HepG2 (cell line): ENCODE measurements at places on chromosomes 3 and 15. TPM values are rescaled to one million over a fixed set of nuclear protein-coding genes. Genes with fewer than 3 reads are reported as not detected.

Gene CACNA2D3
- not detected in 2 replicates for total RNA-seq

Gene LRRN1
- total RNA-seq, result not detected in 2 replicates

Gene ASB14
- total RNA-seq, result not detected in 2 replicates

DNA sequence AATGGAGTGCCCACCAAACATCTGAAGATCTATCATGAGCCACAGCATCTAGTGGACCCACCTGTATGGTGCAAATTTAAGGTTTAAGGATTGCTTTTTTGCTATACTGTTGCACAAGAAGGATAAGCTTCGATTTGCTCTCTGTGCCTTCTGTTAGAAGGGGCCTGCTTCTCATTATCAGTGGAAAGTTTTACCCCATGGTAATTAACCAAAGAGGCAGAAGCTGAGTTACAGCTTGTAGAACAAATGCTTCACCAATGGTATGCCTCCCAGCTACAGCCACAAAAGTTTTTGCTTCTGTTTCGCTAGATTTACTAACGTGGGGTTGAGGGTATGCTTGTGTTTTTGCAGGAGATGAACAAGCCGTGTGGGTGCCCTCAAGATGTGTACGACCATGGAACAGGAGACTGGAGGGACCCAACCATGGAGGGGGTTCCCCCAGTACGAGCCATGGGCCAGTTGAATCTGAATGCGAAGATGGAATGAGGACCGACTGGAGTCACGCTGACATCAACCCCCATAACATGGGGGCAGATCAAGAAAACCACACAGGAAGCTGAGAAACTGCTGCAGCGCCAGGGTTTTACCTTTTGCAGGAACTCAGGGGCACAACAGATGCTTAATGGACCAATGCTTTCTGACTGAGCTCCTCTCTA is 43.5 kb downstream of the ACAD9 start:
- DNase-seq, result no peak

Gene ANKUB1
- total RNA-seq, result not detected in 2 replicates

DNA sequence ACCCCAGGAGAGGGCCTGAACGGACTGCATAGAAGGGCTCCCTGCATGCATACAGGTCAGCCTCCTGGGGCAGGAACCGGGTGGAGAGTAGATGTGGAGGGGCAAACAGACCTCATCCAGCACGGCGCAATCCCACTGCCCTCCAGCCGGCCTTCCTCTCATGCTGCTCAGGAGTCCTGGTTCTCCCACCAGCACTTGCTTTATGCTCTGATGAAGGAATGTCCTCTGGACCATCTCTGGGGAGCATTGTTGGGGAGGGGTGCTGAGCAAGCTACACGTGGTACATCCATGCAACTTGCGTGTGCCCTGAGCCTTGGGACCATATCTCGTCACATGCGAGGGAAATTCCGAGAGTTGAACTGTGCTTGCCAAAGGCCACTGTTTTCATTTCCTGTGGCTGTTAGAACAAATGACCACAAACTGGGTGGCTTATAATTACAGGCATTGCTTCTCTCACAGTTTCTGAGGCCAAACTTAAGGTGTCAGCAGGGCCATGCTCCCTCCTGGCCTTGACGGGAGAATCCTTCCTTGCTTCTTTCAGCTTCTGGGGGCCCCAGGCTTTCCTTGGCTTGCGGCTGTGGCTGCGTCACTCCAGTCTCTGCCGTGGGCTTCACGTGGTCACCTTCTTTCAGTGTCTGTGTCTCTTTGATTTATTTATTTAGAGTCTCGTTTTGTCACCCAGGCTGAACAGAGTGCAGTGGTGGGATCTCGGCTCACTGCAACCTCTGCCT is 12.2 kb downstream of the SELENOS start:
- no peak for DNase-seq

- peak; percentile 80 for DNase-seq
Measured at GRCh38 chr15:34588046-34588674, 4.7 kb upstream of the GOLGA8B start.

GRCh38 chr3:122760453-122761271 is 33.0 kb downstream of the HSPBAP1 start:
- DNase-seq, result no peak

- DNase-seq, result no peak
Measured at GRCh38 chr3:186290796-186291195, 71.2 kb downstream of the DGKG start.

DNA sequence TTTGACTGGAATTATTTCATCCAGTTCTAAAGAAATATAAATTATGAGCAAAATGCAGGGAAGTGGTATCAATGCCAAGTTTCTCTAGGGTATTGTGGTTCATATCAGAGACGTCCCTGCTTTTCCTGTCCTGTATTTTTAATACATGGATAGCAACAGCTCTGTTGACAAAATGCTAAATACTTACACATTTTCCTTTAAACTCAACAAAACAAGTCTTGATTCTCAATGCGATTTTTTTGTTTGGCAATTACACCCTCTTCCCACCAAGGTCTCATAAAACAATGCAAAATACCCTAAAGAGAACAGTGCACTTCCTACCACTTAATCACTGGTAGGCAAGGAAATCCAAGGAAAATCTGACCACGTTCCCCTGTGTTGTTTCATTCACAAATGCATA is 120.0 kb downstream of the DUT start:
- no peak for DNase-seq

- DNase-seq, result no peak
Measured at GRCh38 chr3:58575971-58576652, 1.1 kb downstream of the FAM107A start.

GRCh38 chr3:168073842-168074605 is 21.7 kb downstream of the GOLIM4 start:
- no peak for DNase-seq

DNA sequence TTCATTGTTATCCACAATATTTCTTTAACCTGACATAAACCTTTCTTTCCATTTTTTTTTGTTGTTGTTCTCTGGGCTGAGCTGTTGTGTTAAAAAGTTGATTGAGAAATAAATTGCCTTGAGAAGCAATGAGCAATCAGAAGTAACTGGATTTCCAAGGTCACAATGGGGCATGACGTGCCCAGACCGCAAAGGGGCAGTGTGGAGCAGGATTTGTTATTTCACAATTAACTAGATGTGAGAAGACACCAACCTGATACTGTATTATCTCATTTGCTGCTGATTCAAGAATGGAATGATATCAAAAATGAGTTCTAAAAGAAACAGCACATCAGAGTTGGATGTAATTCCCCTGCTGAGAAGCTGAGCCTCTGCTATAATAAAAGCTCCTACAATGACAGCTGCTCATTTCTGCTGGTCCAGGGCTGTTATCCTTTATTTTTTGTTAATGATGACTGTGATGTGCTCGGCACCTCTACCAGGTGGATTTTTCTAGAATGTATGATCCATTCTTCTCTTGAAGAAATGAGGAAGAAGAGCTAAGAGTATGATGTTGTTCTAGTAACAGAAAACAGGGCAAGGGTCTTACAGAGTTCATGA is 28.1 kb downstream of the CPNE4 start:
- peak; percentile 25 for DNase-seq

GRCh38 chr3:134030379-134031347 is 938 bp upstream of the SLCO2A1 start:
- DNase-seq, result peak; percentile 63

Gene SLC6A11
- total RNA-seq, result 16.4 and 34.5 TPM in 2 replicates

Gene LRRC3B
- not detected in 2 replicates for total RNA-seq

DNA sequence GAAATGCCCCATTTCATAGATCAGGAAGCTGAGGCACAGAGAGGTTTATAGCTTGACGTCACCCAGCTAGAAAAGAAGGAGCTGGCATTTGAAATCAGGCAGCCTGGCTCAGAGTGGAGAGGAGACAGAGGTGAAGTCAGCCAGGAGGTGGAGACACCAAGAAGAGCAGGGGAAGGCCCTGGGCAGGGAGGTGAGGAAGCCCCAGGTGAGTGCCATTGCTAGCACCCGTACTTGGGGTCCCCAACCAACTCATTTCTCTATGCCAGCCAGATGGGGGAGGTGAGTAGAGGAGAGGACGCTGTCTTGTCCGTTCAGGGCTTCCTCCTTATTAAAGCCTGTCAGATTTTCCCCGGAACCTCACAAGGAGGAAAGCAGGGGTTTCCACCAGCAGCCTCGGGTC is 149.6 kb upstream of the TLE3 start:
- DNase-seq, result no peak

Gene ATG3
- 34.8 and 43.3 TPM in 2 replicates for total RNA-seq

Gene ANKRD63
- not detected in 2 replicates for total RNA-seq

GRCh38 chr3:97497138-97497537 is 267.4 kb upstream of the ARL6 start:
- DNase-seq, result peak; percentile 3

- no peak for DNase-seq
Measured at GRCh38 chr15:46525984-46526725, 891.3 kb downstream of the SQOR start.

Gene RTP3
- total RNA-seq, result 0.09 TPM in 1 of 2 replicates, not detected in the other
